AG20443 (cell line): ENCODE measurements at places on chromosomes 2 and 18.

DNA sequence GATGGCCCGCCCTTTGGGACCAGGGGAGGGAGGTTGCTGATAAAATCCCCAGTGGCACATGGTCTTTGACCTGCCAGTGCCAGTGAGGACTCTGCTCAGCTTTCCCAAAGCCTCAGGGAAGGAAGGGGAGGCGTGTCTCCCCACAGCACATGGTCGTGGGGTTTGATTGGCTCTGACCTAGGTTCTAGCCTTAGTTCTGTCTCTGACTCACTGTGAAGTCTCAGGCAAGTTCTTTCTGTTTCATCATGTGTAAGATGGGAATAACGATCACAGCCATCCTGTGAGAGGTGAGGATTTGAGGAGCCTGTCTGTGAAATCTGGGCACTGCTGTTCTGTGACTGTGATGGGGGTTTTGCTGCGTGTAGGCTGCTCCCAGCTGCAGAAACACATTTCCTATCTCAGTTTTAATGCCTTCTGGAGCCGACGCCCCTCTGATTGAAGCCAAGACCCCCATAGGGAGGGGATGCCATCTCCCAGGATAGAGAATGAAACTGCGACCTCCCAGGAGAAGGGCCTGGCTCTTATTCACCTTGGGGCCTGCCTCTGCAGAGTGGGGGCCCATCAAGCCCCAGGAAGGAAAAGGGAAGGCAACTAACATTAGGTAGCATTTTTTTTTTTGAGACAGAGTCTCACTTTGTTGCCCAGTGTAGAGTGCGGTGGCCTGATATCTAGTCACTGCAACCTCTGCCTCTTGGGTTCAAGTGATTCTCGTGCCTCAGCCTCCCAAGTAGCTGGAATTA, 84.0 kb downstream of the DDX1 start:
- no peak for DNase-seq

- DNase-seq, result no peak
Observed at GRCh38 chr2:156017341-156017885, 315.1 kb downstream of the NR4A2 start.

DNA sequence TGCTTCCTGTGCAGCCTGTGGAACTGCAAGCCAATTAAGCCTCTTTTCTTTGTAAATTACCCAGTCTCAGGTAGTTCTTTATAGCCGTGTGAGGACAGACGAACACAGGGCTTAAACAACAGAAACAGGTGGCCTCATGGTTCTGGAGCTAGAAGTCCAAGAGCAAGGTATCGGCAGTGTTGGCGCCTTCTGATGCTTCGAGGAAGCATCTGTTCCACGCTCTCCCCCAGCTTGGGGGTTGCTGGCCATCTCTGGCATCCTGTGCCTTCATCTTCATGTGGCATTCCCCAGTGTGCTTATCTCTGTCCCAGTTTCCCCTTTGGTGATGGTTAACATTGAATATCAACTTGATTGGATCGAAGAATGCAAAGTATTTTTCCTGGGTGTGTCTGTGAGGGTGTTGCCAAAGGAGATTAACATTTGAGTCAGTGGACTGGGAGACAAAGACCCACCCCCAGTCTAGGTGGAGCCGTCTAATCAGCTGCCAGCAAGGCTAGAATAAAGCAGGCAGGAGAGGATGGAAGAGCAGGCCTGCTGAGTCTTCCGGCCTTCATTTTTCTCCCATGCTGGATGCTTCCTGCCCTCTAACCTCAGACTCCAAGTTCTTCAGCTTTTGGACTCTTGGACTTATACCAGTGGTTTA, 287.6 kb downstream of the PHLPP1 start:
- DNase-seq, result no peak

DNA sequence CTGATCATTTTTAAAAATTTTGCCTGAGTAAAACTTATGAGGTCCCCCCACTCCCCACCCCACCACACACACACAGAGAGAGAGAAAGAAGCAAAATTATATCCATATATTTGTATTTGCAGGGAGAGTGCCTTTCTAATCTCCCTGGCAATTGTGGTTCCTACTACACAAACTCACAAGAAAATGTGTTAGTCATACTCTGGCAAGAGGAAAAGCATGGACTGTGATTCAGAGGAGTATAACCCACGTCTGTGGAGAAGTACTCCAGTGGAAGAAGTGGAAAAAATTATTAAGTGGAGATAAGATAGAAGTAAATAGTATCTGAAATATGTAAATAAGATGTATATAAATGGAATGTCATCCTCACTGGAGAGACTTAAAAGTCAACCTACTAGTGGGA, 114.0 kb downstream of the DSEL start:
- peak; percentile 52 for DNase-seq

DNA sequence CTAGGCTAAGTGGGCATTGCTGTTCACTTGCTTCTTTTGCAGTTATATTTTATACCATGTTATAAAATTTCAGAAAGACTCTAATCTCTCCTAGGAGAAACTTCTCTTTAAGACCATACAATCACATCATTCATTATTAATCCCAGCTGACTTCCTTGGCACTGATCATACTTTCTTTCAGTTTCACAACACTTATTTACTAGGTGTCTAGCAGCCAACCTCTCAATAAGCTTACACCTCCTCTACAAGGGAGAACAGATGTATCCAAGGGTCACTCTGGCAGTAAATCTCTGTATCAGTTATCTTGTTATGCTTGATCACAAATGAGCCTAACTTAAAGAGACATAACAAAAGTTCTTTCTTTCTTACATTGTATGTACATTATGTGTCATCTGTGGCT, 69.8 kb upstream of the EPB41L5 start:
- DNase-seq, result no peak

DNA sequence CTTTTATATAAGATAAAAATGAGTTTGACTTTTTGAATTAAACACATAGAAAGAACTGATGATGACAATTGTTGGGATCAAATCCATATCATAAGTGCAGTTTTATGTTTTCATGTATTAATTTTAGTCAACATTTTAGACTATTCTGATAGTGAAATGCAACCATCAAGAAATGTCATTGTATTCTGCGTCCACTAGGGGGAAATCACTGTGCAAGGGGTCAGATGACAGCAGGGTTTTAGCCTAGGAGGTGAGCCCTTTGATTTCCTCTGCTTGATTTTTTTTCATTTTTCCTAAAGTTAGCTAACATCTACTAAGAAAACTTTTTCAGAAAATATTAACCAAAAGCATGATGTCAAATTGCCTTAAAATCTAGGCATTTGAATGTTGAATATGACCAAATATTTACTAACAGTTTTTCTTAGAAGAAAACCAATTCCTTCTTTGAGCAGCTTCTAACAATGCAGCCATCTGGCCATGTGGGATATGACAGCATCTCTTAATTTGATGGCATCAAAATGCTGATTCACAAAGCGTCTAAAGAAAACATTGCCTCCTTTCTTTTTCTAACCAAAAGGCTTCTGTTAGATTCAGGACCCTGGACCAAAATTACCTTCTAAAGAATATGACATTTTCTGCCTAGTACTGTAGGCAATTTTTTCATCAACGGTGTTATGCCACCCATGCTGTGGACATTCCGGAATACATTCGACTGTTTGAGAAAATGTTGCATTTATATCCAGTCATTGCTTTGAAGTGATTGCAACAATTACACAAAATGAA, 141.5 kb downstream of the SPHKAP start:
- DNase-seq, result peak; percentile 46

DNA sequence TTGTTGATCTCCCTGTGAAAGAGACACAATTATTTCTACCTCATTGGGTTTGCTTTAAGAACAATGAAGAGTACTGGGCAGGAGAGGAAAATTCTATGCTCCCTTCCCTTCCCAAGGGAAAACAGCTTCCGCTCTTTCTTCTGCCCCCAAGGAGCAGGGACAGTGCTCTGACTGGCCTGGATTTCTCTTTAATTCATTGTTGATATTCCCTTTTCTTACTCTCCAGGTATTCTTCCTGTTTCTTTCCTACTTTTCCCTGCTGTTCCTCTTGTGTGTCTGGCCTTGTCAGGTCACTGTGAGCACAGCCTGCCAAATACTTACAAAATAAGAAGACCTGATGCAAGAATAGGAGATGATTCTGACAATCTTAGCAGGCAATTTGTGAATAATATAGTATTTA, 49.6 kb upstream of the SPAG16 start:
- DNase-seq, result no peak

DNA sequence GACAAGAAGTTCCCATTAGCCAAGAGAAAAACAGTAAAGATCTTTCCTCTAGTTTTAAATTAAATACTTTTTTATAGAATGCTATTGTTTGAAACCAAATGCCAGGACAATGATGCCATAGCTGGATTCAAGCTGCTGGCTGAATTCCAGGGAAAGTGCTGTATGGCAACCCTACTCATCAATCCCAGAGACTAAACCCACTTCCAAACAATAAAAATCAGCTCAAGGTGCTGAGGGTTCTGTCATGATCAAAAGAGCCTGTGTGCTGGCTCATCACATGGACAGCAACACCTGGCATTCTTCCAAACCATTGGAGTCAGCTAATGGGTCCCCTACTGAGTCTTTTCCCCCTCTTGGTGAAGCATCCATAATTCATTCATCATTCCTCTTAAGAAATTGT, 53.7 kb upstream of the PARD3B start:
- no peak for DNase-seq

GRCh38 chr2:35343135-35343534, 1012.4 kb upstream of the CRIM1 start:
- DNase-seq, result no peak

GRCh38 chr2:144159240-144159639, 360.7 kb downstream of the ZEB2 start:
- DNase-seq, result no peak

DNA sequence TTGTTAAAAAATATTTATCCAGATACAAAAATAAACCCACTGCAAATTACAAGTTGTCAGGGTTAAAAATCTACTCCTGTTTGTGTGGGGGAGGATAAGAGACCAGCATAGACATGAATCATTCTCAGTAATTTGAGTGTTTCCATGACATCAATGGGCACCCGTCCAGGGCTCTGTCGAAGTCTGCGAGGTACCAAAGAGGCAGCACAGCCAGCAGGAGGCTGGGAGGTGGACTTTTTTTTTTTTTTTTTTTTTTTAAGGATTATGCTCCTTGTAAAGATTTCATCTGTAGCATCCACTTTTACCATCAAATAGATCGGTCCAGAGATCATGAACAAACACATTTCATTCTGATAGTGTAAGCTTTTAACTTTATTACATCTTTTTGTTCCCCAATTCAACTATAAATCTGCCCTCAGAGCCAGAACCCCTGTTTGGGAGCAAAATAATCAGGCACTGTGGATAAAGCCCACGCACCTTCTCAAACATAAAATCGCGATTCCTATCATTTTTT, 182.0 kb downstream of the TCF4 start:
- peak; percentile 76 for DNase-seq

DNA sequence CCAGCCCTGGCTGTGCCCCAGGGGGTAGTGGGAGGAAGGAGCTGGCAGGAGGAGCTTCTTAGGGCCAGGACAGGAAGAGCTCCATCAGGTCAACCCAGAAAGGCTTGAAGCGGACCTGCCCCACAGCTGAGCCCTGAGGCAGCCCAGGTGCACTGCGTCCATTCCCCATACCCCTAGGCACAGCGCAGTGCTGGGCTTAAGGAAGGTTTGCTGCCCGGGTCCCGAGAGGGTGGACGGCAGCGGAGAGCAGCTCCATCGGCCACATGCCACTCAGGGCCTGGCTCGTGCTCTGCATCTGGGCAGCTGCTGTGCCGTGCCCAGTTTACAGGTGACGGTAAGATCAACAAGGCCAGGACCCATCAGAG, 26.4 kb downstream of the DNMT3A start:
- DNase-seq, result no peak

- DNase-seq, result no peak
Observed at GRCh38 chr18:68738564-68738963, 23.7 kb upstream of the TMX3 start.

DNA sequence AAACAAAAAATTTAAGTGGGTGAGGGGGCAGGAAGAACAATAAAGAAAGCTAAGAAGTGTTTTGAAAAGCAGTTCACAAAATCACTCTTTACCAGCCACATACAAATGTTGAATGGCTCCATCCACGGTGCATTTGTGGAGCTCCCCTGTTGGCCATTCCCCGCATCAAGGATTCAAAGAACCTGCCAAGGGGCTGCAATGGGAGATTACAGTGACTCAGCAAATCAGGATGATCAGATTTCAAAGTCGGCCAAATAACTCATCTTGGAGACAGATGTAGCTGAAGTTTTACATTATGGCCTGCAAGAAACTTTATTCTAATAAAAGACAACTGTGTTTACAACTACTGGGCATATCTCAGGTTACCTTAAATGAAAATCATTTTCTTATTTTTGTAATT, 26.9 kb downstream of the COL4A3 start:
- DNase-seq, result no peak

GRCh38 chr2:9310798-9311197, 104.2 kb downstream of the ASAP2 start:
- DNase-seq, result peak; percentile 24

DNA sequence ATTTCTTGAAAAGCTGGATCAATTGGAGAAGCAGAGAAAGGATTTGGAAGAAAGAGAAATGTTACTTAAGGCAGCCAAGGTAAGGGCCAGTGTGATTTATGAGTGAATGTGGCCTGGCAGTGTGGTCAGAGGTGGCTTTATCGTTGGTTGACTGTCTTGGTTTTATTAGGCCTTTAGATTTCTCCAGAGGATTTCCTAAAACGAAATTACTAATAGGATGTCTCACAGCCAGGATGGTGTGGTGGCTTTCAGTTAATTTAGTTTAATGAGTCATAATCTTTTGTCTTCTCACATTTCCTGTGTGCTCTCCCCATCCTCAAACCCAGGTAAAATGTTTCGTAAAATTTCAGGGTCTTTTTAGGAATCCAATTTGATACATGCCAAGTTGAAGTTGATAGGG, 100.8 kb downstream of the TAF4B start:
- DNase-seq, result no peak

DNA sequence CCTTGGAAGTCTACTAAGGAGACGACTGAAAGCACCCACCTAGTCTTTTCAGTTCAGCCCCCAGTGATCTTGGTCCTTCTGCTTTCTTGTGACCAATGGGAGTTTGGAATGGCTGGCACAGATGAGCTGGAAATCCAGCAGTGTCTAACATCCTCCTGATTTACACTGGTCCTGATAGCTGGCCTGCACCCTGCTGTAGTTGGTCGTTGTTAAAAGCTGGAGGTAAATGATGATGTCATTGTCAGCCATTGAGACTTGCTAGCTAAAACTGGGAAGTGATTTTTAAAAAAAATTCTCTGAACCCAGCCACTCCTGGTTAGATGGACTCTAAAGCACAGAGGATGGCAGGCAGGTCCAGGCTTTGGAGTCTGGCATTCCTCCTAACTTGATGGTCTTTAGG, 19.3 kb downstream of the CCT7 start:
- no peak for DNase-seq

- DNase-seq, result no peak
Observed at GRCh38 chr2:121579309-121579708, 48.6 kb downstream of the RNU4ATAC start.

DNA sequence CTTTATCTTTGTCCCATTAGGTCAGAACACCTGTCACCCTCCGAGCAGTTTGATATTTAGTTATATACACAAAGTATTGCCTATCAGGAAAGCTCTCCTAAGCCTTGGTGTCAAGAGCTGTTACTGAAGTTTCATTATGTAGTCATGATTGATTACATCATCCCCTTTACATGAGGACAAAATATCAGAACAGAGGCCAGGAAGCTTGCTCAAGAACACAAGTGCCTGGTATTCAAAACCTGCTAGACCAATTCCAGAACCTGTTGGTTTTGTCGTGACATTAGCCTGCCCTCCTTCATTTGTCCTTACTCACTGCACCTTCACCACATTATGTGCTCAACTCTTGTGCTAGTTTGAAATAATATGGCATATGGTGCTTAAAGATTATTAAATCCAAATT, 377.1 kb downstream of the CDH19 start:
- DNase-seq, result no peak
